ENCODE measurements at places on chromosomes 3 and 15.
A peak's percentile ranks its signal among the peaks of the same experiment; 100 is the strongest.

- peak; percentile 89 for DNase-seq
Observed at GRCh38 chr3:29695643-29696198, 414.9 kb downstream of the RBMS3 start.

GRCh38 chr3:183255348-183255730 is 2.3 kb downstream of the B3GNT5 start:
- no peak for DNase-seq

- DNase-seq, result no peak
Observed at GRCh38 chr3:28780480-28780879, 431.9 kb upstream of the AZI2 start.

DNA sequence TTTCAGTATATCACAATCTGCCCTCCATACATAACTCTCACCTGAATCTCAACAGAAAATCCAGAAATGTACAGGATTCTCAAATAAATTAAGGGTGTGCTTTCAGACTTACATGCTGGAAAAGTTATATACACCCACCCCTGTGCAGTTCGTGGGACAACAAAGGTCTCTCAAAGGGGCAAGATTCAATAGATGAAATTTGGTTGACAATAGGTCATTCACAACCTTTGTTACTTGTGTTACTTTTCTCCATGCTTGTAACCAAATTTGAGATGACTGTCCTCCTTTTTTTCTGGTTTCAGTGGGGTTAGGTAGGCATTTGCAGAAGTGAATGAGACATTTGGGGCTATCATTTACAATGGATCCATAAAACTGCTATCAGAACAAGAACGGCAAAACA is 72.7 kb downstream of the SETMAR start:
- DNase-seq, result no peak

DNA sequence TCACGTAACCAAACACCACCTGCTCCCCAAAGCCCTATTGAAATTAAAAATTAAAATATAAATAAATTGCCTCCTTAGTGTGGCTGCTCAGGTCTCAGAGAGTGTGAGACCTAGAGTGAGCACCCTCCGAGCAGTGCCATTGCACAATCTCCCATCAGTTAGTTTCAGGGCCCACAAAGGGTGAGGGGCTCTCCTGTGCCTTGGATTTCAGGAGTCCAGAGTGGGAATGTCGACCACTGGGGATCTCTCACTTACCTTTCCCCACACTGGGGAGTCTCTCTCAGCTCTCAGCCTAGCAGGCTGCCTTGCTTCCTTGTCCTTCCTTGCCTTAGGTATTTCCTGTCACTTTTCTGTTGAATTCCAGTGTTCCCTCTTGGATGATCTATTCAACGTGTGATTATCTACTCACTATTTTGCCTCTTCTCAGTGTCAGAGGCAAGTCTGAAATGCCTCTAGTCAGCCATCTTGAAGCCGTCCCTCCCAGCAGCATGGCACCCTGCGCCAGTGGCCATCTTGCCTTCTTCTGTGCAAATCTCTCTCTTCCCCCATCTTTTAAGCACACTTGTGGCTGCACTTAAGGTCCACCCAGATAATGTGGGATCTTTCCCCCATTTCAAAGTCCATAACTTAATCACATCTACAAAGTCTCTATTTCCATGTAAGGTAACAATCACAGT is 119.3 kb downstream of the LRRK1 start:
- no peak for DNase-seq

- DNase-seq, result no peak
Observed at GRCh38 chr3:71207632-71208031, 375.9 kb downstream of the FOXP1 start.
